PC-9 (cell line): ENCODE measurements at places on chromosomes 11 and 22.

DNA sequence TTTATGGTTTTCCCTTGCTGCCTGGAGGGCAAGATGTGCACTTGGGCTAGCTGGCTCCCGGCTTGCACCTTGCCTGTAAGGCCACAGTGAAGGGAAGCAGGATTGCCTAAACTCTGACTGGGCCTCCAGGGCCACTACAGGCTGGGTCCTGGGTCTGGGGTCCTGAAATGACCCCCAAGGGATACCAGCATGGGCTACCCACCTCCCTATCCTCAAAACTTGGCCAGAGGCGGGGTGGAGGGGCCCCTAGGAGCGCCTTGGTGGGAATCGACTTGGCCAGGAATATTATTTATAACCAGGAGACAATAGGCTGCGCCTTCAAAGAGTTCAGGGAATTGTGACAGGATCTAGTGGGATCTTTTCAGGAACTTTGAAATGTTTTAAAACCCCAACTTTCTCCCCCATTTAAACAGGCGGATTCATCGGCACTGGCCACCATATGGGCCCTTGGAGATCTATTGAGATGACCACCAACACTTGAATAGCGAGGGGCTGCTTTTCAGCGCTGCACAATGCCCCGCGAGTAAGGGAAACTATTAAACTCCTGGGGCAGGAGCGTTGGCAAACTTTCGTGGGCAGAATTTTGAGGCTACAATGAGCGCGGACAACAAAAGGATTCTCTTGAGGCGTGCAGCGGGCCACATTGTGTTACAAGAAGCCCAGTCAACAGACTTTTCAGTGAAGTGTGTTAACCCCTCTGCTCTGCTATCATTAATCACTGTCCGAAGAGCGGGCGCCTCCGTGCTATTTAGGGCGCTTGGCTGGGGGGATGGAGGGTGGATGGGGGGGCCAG lies 15.2 kb downstream of the PAX6 start:
- no peak overlapping the region for H3K4me3 ChIP-seq
- no peak for DNase-seq
- H3K27ac ChIP-seq = no peak overlapping the region
- no peaks in the 10 kb centered on the region for H3K27me3 ChIP-seq
- H3K36me3 ChIP-seq = peaks cover 35% of the 10 kb centered on the region

GRCh38 chr22:29379258-29379657 lies 9.1 kb downstream of the AP1B1 start:
- no peak overlapping the region for H3K4me3 ChIP-seq
- H3K4me1 ChIP-seq = peaks cover 63% of the 10 kb centered on the region
- DNase-seq = no peak
- no peaks in the 10 kb centered on the region; the same call in 1 of the 2 replicates for H3K36me3 ChIP-seq

GRCh38 chr11:16909359-16910035 lies 104.7 kb downstream of the PLEKHA7 start:
- no peak overlapping the region for H3K27ac ChIP-seq
- no peak for DNase-seq
- H3K4me1 ChIP-seq = peaks cover 33% of the 10 kb centered on the region

GRCh38 chr11:118252688-118253087 lies 523 bp upstream of the MPZL3 start:
- no peaks in the 10 kb centered on the region for H3K27me3 ChIP-seq
- peaks cover 5% of the 10 kb centered on the region; the same call in 1 of the 2 replicates for H3K36me3 ChIP-seq
- H3K4me3 ChIP-seq = peak overlapping the region; percentile 72
- H3K27ac ChIP-seq = peak overlapping the region; percentile 88

GRCh38 chr11:47852053-47852452 lies 3.9 kb upstream of the NUP160 start:
- H3K4me3 ChIP-seq = no peak overlapping the region
- no peaks in the 10 kb centered on the region for H3K27me3 ChIP-seq
- H3K27ac ChIP-seq = no peak overlapping the region
